ENCODE measurements at places on chromosomes 13 and 19. TPM values are rescaled to one million over a fixed set of nuclear protein-coding genes. Genes with fewer than 3 reads are reported as not detected.

Gene ZNF665
- total RNA-seq = 0.64 TPM

Gene GFY
- total RNA-seq = not detected

Gene CYP4F11
- total RNA-seq = 0.27 TPM

Gene KLK11
- 0.62 TPM for total RNA-seq

Gene ATG4D
- 61.4 TPM for total RNA-seq

Gene TNFSF13B
- 1.8 TPM for total RNA-seq

Gene NALCN
- total RNA-seq = 7.9 TPM

Gene SAE1
- 41.9 TPM for total RNA-seq

Gene LRG1
- total RNA-seq = 0.30 TPM

Gene CXCL17
- not detected for total RNA-seq

Gene POU2F2
- total RNA-seq = 1.8 TPM

Gene TEAD2
- total RNA-seq = 62.7 TPM

Gene PBX4
- 0.42 TPM for total RNA-seq

Gene EHD2
- total RNA-seq = 51.5 TPM

Gene KIR2DL3
- total RNA-seq = not detected

Gene DENND1C
- 0.87 TPM for total RNA-seq

Gene CNN2
- 94.0 TPM for total RNA-seq

Gene CFAP97D2
- total RNA-seq = not detected

Gene ZNF134
- 12.9 TPM for total RNA-seq

Gene SULT2A1
- total RNA-seq = not detected

Gene GRIN2D
- 0.17 TPM for total RNA-seq

Gene ALOX5AP
- total RNA-seq = 10.1 TPM

Gene ZNF154
- total RNA-seq = 3.5 TPM

Gene VSIG10L
- total RNA-seq = 0.77 TPM

Gene SYCN
- total RNA-seq = not detected

Gene LGALS4
- total RNA-seq = 0.47 TPM

Gene SYT3
- 0.15 TPM for total RNA-seq

Gene TINCR
- not detected for total RNA-seq

Gene EFNA2
- total RNA-seq = not detected

Gene FBXO27
- total RNA-seq = 9.7 TPM

Gene ERICH6B
- total RNA-seq = not detected

Gene UBE2L5
- not detected for total RNA-seq

Gene ARHGEF7
- 56.2 TPM for total RNA-seq

Gene CEACAM3
- 0.32 TPM for total RNA-seq
